ENCODE measurements at places on chromosomes 7 and 10.

- peak; percentile 23 for DNase-seq
Observed at GRCh38 chr10:68192113-68192512, 39.8 kb downstream of the ATOH7 start.

GRCh38 chr10:106931159-106931852 is 233.2 kb downstream of the SORCS1 start:
- DNase-seq, result no peak

DNA sequence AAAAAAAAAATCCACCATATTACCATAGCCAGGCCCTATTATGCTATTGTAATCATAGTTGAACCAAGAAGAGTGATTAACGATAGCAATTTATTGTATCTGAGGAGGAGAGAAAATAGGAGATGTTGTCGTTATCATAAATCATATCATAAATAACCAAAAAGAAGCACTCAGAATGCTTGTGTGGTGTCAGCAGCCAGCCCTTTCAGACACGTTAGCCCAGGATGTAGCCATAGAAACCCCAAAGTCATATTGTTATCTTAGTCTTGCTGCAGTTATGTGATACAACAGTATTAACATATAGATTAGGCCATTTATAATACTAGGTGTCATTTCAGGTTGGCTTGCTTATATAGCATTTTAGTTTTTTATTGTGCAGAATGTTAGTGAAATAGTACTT is 102.2 kb upstream of the GATA3 start:
- no peak for DNase-seq

DNA sequence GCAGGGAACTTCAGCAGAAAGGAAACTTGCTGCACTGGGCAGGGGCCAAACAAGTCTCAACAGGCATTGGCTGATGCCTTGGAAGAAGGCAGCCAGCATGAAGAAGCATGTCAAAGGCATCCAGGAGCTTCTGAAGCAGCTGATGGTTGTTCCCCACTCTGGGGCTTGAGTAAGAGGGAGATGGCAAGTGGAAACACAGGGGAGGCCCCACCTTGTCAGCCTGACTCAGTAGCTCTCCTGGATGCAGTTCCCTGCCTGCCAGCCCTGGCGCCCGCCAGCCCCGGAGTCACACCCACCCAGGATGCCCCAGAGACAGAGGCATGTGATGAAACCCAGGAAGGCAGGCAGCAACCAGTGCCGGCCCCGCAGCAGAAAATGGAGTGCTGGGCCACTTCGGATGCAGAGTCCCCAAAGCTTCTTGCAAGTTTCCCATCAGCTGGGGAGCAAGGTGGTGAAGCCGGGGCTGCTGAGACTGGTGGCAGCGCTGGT is 96.5 kb downstream of the TACC2 start:
- DNase-seq, result no peak

DNA sequence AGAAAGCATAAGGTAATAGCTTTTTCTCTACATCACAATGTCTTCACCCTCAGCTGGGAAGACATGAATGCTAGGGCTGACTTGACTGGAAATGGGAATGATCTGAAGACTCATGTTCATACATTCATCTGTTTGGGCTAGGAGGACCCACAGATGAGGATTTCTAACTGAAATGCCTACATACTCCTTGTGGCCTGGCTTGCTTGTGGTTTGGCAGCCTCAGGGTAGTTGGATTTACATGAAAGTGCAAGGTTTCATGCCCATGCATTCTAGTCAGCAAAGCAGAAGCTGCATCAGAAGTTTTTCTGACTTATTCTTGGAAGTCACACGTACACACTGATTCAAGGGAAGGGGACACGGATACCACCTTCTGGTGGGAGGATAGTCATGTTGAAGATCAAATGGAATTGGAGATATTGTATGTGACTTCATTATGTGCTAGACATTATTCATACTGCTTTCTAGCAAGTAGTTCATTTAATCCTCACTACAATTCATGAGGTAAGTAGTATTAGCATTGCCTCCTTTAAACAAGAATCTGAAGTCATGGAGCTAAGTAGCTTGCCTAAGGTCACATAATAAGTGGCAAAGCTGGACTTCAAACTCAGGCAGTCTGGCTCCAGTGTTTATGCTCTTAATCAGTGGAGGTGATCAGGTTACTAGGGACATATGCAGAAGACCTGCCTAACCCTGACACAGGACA is 957.0 kb downstream of the LRMDA start:
- DNase-seq, result peak; percentile 41

GRCh38 chr7:38825721-38826440 is 83.1 kb downstream of the VPS41 start:
- peak; percentile 11 for DNase-seq

DNA sequence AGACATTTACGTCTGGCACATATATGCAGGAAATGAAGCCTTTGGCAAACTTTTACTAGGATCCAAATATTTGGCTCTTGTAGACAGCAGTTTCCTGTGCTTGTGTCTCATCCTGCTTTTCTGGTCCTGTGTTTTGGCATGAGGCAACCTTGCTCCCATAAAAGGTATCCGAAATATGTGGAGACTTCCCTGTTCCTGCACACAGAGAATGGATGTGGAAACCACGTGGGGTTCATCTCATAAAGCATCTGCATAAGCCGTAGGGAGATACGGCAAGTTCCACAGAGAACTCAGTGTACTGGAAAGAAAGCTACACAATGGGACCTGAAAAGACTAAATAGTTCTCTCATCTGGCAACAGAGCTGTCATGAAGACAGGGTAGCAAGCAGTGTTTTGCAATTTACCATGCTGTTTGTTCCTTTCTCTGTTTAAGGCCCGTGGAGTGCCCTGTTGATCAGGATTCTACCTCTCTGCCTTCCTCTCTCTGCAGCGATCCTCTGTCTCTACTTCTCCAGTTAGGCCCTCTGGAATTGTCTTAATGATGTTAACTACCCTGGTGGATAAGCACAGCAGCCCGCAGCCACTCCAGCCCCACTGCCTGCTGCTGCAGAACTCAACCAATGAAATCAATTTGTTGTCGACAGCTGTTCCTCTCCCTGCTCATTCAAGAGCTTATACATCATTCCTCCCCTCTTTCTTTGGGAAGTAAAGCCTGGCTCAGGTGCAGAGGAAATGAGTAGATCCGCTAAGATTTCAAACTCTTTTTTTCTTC is 293.6 kb downstream of the CSTF2T start:
- DNase-seq, result peak; percentile 85

DNA sequence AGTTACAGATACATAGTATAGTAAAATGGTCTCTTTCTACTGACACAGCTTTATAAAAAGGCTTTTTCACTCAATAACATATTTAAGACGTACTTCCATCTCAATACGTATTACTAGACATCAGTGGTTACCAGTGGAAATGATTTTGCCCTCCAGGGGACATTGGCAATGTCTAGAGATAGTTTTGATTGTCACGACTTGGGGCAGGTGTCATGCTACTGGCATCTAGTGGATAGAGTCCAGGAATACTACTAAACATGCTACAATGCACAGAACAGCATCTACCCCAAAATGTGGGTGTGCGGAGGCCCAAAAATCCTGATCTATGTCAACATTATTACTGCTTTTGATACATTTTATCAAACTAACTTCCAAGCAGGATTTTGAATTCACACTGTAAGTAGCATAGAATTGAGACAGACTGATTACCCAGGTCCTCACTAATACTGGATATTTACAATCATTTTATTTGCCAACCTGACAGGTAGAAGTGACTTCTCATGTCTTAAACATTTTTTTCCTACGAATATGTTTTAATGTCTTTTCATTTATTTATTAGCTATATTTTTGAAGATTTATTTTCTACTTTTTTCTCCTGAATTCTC is 53.8 kb downstream of the HGF start:
- peak; percentile 60 for DNase-seq

GRCh38 chr7:1137517-1138167 is 22.4 kb downstream of the ZFAND2A start:
- DNase-seq, result no peak

GRCh38 chr7:154350892-154351291 is 298.7 kb downstream of the DPP6 start:
- no peak for DNase-seq

DNA sequence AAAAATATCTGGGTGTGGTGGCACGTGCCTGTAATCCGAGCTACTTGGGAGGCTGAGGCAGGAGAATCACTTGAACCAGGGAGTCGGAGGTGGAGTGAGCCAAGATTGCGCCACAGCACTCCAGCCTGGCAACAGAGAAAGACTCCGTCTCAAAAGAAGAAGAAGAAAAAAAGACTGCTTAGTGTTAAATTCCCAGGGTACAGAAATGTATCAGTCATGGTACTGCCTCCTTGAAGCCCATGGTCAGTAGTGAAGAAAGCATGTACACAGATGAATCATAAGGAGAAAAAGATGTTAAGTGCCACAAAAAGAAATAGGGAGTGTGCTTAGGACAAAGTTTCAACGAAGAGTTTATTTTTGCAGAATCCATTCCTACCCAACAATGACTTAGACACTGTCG is 62.5 kb upstream of the KMT2E start:
- peak; percentile 40 for DNase-seq

- DNase-seq, result no peak
Observed at GRCh38 chr7:117809958-117810357, 63.3 kb downstream of the CTTNBP2 start.

DNA sequence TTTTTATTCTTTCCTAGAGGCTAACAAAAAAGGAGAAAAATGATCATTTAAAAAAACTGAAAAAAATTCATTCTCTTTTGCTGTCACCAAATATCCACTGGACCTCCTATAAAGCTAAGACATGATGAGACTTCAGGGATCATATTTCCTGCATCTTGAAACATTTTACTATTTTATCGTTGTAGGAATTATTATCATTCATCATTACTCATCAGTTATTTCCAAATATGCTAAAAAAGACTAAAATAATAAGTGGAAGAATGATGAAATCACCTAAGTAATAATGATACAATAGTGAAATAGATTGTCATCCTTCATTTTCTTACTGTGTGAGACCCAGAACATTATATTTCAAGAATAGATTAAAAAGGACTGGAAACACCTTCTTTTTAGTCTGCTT is 28.3 kb downstream of the TAF3 start:
- DNase-seq, result peak; percentile 26

DNA sequence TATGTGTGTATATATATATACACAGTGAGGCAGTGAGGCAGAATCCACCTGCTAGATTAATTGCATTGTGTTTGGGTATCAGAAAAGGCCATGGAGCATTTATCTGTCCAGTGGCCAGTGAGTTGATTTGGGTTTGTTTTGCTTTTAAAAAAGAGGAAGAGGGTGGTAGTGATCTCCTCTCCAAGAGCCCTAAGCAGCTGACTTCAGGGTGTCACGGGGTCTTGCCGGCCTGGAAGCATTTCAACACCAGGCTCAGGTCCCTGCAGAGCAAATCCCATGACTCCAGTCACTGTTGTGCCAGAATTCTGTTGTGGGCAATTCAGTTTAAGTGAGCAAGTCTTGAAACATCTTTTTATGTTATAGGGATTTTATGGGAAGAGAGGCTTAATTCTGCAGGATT is 30.6 kb upstream of the GPNMB start:
- no peak for DNase-seq
